Activated T-cell treated with anti-CD3 and anti-CD28 coated beads, Interleukin-2, amount 50 U/mL, for 72 hours (primary cell): ENCODE measurements at places on chromosomes 6 and 20.

DNA sequence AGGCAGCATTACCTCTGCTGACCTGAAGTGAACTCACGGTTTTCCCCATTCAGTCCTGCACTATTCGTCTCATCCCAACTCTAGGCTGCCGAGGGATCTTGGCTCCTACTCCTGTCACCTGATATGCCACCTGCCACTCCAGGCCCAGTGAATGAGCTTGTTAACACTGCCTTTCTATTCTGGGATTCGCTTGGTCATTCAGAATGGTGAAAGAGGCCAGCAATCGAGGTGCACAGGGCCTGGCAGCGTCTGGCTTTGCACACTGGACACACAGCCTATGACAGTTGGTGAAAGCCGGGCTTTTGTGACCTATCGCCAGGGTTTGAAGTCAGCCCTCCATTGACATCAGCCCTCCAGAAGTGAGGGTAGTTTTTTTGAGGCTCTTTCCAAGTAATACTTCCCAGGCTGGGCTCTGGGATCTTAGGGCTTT is 59.3 kb upstream of the MYL9 start:
- DNase-seq: no peak

DNA sequence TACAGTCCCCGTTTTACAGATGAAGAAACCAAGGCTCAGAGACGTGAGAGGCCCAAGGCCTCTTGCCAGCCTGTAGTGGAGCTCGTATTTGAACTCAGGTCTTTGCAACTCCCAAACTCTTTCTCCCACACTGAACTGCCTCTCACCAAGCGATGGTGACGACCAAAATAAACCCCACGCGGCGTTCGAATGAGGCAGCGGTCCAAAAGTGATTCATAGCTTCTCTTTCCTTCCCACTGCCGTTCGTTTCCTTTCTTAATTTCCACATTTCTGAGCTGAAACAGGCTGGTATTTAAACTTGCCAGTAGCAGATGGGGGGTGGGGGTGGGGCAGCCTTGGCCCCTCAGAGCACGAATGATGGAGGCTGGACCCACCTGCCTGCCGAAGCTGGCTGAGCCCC is 252.9 kb upstream of the KCNG1 start:
- no peak for DNase-seq

DNA sequence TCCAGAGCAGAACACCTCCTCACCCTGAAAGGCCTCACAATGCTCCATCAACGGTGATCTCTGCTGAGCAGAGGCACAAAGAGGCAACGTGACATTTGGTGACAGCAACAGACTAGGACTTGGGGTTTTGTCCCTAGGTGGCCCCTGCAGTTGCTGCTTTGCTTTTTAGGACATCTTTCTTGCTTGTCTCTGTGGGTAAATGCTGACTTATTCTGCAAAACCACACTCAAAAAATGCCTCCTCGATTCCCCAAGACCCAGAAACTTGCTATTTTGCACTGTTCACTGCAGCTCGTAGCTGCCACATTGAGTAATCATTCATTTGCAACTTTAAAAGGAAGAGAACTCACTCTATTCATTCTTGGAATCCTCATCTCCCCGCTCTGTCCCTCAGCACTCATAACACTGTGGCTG is 209.9 kb downstream of the LY86 start:
- DNase-seq: peak; percentile 56

- no peak for DNase-seq
Measured at GRCh38 chr6:130560231-130560630, 194.4 kb downstream of the TMEM200A start.

DNA sequence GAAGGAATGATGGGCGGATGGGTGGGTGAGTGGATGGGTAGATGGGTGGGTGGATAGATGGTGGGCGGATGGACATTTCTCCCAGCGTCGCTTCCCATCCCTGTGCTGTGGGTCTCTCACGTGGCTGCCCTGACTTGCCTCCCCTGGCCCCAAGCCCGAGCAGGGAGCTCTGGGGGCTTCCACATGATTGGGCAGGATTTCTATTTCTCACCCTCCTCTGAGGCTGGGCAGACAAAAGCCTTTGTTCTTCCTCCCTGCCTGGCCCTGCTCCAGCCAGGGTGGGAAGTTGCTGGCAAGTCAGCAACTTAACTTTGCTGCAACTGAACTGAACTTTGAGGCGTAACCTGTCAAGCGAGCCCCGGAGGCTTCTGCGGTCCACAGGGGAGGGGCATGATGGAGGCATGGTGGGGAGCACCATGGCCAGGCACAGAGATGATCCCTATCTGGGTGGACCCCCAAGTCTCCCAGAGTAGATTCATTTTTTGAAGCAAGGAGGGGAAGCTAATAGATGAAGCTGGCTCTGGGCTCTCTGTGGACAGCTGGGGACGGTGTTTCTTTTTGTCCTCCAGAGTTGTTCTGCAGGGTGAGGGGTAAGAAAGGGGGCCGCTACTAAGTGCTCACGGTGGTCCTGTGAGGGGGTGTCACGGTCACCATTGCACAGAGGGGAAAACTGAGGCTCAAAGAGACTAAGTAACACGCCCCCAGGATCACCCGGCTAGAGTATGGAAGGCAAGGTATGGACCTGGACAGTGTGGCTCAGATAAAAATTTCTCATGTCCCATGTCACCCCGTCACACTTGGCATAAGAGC is 140.1 kb downstream of the CEBPB start:
- no peak for DNase-seq

DNA sequence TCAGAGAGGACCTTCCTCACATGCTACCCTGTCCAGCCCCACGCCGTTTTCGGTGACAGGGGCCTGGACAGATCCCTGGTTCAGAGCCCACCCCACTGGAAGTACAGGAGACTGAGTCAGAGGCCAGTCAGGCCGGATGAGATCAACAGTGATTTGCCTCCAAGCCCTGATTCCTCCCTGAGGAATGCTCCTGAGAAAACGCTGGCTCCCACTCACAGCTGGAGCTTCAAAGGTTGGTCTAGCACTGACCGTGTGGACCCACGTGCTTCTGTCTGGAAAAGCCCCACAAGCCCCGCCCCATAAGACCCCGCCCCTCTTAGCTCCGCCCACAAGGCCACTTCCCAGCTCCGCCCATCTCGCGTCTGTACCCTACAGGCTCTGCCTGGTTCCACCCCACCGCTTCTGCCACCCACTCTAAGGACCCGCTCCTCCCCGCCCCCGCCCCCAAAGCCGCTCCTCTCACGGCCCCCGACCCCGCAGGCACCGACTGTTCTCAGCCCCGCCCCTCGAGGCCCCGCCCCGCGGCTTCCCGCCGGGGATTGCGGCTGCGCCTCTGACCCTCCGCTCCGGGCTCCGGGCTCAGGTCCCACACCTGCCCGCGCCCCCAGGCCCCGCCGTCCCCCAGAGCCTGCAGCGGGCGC is 64.9 kb upstream of the BHLHE23 start:
- DNase-seq: peak; percentile 14

DNA sequence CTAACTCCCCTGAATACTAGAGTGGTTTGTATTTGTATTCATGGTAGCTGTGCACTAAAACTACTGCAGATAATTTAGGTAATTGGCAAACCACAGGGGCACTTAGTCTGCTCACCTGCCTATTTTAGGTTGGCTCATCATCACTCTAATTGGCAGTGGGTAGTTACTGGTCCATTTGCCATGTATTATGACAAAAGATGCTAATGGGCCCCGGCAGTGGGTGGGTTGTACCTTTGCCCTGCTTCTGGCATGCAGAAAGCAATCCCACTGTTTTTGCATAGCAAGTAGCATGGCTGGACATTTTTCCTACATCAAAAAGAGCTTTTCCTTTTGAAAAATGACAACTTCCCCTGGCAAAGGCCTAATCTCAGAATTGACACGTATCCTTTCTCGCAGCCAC is 741.4 kb upstream of the MAP3K7 start:
- DNase-seq: no peak
